GM12864 (cell line): ENCODE measurements at places on chromosomes 12 and 14.

- no peak for DNase-seq
These were observed 19.1 kb upstream of the DGLUCY start for GRCh38 chr14:91094772-91095171.

DNA sequence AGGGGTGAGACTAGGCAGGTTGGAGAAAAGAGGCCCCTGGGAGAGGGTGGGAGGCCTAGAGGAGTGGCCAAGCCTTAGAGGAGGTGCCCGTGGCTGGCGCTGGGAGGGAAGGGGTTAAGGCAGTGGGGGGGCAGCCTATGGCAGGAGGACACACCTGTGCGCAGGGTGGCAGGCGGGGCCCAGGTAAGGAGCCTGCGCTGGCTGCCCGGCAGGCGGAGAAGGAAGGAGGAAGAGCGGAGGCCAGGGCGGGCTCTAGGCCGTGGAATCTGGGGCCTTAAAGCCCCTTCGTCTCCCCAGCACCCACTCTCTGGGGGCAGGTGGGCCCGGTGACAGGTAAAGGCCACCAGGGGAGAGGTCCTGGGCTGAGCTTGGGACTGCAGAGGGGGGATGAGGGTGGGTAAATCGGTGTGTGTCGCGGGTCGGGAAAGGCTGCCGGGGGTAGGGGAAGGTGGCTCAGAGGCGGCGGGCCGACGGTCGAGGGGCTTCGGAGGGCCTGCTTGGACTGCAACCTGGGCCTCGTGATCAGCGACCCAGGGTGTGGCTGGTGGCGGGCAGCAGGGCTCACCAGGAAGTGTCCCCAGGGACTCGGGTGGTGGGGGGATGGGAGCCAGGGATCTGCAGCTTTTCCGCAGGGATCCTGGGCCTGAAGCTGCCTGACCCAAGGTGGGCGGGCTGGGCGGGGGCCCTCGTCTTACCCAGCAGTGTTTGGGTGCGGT is 7.3 kb downstream of the PHB2 start:
- DNase-seq, result no peak

GRCh38 chr12:16563504-16563903 is 42.5 kb downstream of the LMO3 start:
- DNase-seq, result no peak

DNA sequence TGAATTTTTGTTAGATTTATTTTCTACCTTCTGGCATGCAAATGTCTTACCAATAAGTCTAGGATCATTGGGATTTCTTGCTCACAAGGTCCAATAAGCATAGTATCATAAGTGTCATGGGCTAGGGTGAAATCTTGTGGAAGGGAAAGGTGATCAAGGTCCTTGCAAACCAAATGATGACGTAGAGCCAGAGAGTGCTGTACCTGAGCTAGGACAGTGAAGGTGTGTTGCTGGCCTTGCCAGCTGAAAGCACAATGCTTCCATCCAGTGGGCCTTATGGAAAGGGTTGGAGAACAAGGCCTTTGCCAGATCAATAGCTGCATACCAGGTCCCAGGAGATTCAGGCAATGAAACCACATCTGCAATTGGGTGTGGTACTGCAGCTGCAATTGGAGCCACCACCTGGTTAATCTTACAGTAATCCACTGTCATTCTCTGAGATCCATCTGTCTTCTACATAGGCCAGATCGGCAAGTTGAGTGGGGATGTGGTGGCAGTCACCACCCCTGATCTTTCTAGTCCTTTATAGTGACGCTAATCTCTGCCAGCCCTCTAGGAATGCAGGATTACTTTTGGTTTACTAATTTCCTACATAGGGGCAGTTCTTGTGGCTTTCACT is 208.9 kb upstream of the MYL2 start:
- no peak for DNase-seq

DNA sequence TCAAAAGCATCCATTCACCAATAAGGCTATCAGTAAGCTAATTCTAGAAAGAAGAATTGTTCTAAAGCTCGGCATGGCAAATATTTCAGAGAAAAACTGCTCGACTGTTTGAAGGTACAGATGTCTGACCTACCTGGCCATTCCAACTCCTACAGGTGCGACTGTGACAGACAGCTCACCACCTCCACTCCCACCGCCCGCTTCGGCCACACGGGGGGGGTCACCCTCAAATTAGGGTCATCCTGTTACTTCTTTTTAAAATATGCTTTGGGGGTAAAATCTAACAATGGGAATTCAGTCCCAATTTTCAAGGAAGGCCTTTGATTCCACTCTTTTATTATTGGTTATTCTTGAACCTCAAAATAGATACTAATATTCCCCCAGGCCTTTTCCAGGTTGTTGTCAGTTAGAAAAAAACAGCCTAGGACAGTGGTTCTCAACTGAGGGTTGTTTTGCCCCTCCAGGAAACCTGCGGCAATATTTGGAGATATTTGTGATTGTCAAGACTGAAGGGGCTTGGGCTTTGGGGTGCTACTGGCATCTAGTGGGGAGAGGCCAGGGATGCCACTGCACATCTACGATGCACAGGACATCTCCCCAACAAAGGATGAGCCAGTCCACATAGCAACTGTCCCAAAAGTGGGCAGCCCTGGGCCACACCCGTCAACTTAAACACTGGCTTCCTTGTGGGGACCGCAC is 81.2 kb downstream of the BCL11B start:
- DNase-seq, result no peak

DNA sequence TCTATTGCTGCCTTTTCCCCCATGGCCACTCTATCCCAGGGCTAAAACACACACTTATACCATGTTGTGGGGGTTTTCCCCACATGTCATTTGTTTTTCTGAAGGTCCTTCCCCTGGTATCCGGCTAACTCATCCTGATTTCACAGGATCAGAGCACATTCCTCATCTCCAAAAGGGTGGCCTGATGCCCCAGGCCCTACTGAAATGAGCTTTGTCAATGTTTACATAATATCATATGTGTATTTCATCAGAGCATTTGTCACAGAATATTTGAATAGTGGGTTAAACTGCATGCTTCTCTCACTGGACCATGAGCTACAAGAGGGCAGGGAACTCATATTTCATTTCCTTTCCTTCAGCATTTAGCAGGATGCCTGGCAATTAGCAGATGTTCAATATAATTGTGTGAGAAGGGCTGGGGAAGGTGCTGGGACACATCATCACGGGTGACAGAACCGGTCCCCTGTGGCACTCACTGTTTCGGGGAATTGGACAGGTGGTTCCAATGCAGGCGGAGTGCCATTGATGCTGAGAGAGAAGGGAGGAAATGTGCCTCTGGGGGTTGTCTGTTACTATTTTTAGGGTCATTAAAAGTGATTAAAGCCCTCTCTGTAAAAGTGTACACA is 26.8 kb downstream of the EMP1 start:
- DNase-seq, result no peak

DNA sequence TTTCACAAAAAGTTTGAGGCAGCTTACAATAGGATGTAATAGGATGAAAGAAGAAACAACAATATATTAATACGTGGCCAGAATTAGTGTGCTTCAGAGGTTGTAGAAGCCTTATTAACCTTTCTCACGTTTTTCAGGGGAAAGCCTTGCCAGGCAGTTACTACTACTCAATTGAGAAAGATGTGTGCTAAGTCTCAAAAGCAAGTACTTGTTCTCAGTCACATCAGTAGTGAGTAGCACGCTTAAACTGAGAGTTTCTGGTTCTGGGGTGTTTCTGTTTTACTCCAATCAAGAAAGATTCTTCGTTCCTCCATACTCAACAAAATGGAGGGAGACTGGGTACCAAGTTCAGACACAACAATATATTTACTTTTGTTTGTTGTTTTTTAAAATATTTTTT is 38.7 kb downstream of the KLC1 start:
- no peak for DNase-seq

GRCh38 chr12:54954801-54955200 is 29.8 kb downstream of the TESPA1 start:
- DNase-seq, result no peak

DNA sequence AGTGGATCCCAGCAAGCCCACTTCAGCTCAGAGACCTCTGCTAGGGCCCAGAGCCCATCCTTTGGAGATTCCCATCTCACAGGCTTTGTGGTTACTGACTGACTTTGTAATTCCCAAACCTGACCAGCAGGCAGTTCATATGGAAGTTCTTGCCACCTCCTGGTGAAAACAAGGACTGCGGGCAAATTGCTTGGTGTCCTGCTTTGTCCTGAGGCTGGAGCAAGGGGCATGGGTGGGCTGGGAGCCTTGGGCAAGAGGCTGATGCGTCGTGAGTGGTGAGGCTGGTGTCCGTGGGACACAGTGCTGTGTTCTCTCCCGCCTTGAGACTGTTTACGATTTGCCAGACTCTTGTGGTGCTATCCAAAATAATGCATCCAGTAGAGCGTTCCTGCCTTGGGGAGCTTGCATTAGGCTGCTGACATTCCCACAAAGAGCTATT is 91.0 kb downstream of the LRRC74A start:
- DNase-seq, result no peak

- no peak for DNase-seq
These were observed 8.0 kb upstream of the ATF7IP start for GRCh38 chr12:14357486-14357885.

DNA sequence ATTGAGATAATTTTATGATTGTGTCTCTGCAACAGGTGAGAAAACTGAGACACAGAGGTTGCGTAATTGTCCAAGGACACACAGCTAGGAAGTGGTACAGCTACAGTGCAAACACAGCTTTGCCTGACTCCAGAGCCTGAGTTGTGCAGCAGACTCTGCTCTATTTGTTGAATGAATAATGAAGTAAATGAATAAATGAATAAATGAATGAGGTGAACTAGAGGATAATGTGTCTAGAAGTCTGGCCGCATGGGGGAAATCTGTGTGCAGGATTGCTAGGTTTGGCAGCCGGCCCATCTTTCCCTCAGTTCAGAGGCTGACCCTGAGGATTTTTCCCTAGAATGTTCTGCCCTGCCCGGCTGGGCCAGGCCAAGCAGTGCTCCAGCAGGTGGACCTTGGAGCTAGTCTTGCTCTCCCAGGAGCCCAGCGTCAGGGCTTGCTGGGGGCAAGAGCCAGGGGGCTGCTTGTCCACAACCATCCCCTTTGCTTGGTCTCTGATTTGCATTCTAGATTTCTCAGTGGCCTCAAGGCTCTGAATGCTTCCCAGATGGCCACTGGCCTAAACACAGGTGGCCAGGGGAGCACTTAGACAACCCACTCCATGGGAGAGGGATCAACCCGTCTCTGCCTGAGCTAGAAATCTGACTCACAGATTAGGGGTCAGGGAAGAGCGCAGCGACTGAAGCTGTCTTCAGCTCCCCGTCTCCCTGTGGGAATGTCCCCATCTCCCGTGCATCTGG is 225.2 kb downstream of the C12orf75 start:
- no peak for DNase-seq

DNA sequence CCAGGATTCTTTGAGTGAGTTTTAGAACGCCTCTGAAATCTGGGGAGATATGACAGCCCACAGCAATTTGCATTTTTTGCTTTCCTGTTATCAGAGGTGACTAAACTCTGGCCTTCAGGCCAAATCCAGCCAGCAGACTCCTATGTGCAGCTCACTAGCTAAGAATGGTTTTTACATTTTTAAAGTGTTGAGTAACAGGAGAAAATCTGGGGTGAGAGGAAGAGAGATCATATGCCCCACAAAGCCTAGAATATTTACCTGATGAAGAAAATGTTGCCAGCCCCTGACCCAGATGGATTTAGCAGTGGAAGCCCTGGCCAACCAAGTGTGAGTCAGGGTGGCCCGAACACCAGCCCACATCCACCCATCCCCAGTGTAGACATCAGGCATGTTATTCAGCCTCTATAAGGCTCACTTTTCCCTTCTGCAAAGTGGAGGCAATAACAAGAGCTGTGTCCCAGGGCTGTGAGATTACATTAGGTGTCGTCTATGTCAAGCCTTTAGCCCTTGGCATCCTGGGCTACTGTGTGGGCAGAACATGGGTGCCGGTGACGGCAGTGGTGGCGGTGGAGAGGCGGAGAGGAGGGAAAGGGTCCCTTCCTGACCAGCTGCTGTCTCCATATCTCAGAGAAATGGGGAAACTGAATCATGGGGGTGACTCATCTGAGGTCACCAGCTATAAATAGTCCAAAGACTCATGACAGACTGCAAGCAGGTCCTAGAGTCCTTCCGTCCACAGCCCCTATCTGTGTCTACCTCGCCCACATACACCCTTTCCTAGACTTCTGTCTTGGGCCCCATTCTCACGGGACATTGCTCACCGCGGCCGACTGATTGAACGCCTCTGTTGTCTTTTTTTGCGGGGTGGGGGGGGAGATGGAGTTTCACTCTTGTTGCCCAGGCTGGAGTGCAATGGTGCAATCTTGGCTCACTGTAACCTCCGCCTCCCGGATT is 32.6 kb upstream of the CD9 start:
- peak; percentile 63 for DNase-seq

- DNase-seq, result peak; percentile 18
These were observed 44.9 kb downstream of the ATP2B1 start for GRCh38 chr12:89663577-89664357.

DNA sequence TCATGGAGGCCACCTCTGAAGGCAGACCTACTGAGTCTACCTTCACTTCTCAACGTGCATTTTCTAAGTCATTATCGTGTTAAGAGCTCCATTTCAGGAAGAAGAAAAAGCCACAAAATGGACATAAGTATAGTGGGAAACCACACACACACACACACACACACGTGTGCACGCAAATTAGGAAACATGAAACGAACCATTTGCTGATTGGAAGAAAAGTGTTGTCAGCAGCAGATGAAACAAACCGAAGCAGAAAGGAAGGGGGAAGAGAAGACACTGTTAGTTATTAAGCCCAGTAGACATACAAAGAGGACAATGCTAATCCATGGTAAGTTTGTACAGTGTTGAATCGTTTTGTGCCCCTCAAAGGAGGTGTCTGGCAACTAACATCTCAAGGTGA is 9.9 kb upstream of the VPS33A start:
- DNase-seq, result no peak

- no peak for DNase-seq
These were observed 477.1 kb upstream of the CCDC196 start for GRCh38 chr14:66009089-66009488.

DNA sequence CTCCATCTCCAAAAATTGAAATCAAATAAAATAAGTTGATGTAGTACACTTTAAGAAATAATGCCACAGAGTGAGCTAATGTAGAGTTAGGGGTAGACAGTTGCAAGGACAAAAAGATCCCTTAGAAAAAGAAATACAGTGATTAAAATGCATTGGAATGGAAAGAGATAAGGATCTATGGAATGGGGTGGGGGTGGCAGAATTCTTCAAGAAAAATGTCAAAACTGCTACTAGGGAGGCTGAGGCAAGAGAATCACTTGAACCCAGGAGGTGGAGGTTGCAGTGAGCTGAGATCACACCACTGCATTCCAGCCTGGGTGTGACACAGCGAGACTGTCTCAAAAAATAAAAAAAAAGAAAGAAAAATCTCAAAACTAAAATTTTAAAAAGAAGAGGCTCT is 6.5 kb downstream of the OLR1 start:
- DNase-seq, result no peak

- DNase-seq, result no peak
These were observed 20.4 kb downstream of the ASB2 start for GRCh38 chr14:93955850-93956481.

- no peak for DNase-seq
These were observed 26.8 kb downstream of the DGLUCY start for GRCh38 chr14:91140672-91141071.

GRCh38 chr14:62289471-62289870 is 527.3 kb downstream of the SNAPC1 start:
- DNase-seq, result no peak

- DNase-seq, result no peak
These were observed 144.3 kb downstream of the CALM1 start for GRCh38 chr14:90541076-90541634.

- no peak for DNase-seq
These were observed 1.5 kb downstream of the MGAT2 start for GRCh38 chr14:49622022-49622607.

GRCh38 chr12:52690351-52691075 is 10.3 kb upstream of the KRT1 start:
- no peak for DNase-seq

GRCh38 chr12:131131808-131132117 is 178.1 kb downstream of the ADGRD1 start:
- no peak for DNase-seq

GRCh38 chr12:107503129-107503855 is 182.3 kb upstream of the PWP1 start:
- no peak for DNase-seq
